Erythroblast (primary cell): ENCODE measurements at places on chromosomes 4 and X.

GRCh38 chr4:93467484-93468155 lies 360.9 kb upstream of the ATOH1 start:
- DNase-seq, result no peak

DNA sequence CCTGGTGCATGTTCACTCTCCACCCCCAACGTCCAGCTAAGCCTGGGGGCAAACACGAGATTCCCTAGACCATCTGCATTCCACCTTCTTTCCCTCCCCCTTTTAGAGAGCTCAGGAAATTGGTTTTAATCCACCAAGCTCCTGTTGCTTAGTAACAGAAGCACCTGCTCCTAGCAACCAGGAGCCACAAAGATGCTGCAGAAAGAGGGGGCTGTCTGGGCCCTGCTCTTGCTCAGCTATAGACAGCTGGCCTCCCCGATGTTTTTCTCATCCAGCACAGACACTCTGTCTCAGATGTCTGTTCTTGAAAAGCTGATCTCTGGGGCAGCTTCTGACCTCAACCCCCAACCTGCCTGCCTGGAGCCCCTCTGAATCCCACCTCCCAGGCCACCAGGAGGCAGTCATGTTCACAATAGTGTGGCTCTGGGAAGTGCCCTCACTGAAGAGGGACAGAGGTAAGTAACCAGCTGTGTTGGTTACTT lies 71.5 kb downstream of the SLC16A2 start:
- DNase-seq, result peak; percentile 0

DNA sequence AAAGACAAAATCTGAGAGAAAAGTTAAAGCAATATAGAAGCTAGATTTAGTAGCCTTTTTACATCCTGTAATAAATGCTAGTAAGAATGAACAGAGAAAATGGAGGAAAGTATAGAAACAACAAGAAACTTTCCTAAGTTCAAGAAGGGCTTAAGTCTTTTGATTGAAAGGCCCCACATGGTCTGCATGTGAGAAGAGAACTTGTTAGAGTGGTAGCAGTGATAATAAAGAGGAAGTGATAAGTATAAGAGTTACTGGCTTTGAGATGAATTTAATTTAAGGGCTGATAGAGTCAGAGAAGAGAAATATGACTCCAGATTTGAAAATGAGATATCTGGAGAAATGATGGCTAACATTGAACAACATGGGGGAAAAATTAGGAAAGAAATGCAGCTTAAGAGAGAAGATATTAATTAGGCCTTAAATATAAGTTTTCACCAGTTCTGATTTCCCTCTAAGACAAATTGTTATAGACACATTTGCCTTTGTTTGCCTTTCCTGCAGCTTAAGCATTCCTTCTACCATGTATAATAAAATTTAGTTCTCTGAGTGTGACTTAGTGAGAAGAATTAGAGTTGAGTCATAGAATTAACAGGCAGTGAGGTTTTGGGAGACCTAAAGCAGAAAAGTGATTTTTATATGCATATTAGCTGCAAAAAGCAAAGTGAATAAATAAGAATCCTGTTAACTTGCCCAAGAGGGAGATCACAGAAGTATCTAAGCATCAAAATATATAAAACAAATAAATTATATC lies 18.4 kb downstream of the ZFX start:
- no peak for DNase-seq

GRCh38 chrX:130793975-130794374 lies 109.0 kb downstream of the ENOX2 start:
- no peak for DNase-seq

- DNase-seq, result peak; percentile 55
These were observed 13.1 kb downstream of the TCEAL7 start for GRCh38 chrX:103343105-103343504.

- no peak for DNase-seq
These were observed 68.5 kb upstream of the PPP2R3B start for GRCh38 chrX:455199-455598.

GRCh38 chrX:6857749-6858148 lies 289.8 kb upstream of the STS start:
- DNase-seq, result no peak

DNA sequence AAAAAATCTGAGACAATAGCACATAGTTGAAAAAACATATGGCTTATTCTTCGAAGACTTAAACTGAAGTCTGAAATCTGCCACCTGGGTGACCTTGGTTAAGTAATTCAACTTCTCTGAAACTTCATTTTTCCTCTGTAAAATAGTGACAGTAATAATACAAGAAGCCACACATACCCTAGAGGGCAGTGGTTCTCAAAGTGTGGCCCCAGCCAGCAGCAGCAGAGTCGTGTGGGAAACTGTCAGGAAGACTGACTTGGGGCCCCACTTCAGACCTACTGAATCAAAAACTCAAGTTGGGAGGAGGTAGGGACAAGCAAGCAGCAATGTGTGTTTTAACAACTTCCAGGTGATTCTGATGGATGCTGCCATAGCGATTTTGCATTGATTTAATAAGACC lies 249.9 kb downstream of the HNRNPD start:
- no peak for DNase-seq

- DNase-seq, result no peak
These were observed 56.7 kb upstream of the RASSF6 start for GRCh38 chr4:73676861-73677323.

- DNase-seq, result no peak
These were observed 1409.9 kb upstream of the PCDH7 start for GRCh38 chr4:29310252-29310651.

DNA sequence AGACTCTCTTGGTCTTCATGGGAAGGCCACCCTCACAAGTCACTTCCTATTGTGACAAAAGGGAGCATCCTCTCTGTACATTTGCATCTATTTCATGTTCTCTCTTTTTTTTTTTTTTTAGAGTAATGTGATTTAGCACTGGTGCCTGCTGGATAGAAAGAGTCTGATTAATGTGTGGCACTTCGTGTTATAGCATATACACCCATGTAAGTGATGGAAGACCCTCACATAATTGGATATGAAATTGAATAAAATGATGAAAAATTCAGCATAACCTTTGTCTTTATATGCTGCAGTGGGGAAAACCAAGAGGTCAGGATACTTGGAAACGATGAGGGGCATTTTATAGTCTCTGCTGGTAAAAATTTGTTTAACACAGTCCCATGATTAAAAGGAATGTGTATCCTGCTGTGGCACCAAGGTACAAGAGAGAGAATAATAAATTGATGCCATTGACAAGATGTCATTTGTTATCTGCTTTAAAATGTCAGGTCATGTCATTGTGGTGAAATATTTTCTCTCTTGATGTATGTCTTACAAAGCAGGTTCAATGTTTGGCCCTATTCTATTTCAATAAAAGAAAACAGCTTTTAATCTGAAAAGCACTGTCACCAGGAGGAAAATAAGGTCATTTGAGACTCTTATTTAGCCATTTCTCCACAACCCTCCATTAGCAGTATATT lies 1115.4 kb downstream of the STPG2 start:
- no peak for DNase-seq

- DNase-seq, result no peak
These were observed 515.4 kb downstream of the ZNF674 start for GRCh38 chrX:46029777-46030176.

GRCh38 chr4:4859325-4859798 lies at the start of gene MSX1:
MSX1 (plus strand) TSS chr4:4859665; CDS start chr4:4859900, 235 bp downstream.
- DNase-seq, result peak; percentile 57

- DNase-seq, result no peak
These were observed 3.3 kb upstream of the EREG start for GRCh38 chr4:74361671-74362070.

DNA sequence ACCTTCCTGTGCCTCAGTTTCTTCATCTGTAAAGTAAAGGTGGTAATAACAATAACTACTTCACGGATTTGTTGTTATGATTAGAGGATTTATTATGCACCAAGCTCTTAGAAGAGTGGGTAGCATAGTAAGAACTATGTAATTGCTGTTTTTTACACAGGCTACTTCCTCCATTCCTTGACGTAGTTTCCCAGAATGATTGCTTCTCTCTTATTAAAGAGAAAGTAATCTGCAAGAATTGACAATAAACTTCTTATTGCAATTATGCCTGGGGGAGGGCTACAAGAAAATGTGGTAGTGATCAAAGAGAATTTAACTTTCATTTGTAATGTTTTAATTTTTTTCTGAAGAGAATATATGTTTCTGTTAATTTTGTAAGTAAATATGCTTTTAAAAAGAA lies 238.7 kb downstream of the GASK1B start:
- DNase-seq, result no peak

GRCh38 chr4:125097729-125098128 lies 217.0 kb upstream of the FAT4 start:
- no peak for DNase-seq

- no peak for DNase-seq
These were observed 115.3 kb downstream of the LDB2 start for GRCh38 chr4:16783119-16783518.

GRCh38 chr4:172986114-172986513 lies 182.5 kb upstream of the GALNT7 start:
- no peak for DNase-seq

DNA sequence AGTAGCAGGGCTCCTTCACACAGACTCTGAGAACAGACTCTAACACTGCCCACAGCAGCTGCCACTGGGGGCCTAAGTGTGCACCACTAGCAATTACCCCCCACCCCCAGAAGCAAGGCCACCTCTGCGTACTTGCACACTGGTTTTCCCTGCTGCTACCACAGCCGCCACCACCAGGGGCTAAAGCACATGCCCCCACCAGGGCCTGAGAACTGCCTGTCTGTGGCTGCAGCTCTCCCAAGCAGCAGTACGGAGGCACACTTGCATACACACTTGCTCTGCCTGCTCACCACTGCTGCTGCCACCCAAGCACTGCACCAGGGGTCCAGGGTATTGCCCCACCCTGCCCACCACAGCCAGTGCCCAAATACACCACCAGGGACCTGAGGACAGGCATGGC lies 59.6 kb downstream of the SCML2 start:
- no peak for DNase-seq

DNA sequence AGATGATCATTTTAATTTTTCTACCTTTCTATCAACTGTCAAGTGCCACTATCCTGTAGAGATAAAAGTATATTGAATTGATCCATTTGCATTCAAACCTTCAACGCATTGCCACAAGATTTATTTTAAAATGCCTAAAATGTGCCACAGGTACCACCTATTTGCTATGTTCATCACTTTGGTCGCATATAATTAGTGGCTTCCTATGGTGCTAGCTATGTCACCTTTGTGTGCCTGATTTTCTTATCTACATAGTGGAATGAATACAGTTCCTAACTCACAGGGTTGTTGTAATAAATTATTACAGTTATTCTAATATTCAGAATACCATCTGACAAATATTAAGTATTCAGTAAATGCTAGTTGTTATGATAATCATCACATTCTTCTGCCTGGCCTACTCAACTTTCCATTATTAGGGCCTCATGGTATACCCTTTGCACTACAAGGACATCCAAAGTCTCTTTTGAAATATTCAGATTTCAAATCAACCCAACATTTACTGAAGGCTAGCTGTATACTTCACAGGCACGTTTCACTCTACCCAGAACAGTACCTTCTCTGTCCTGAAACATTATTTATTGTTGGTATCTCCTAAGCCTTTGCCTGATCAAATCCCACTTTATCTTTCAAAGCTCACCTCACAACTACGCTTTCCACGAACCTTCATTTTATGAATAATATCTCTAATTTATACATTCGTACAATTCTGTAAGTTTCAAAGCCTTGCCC lies 62.4 kb downstream of the ANXA10 start:
- DNase-seq, result no peak

- no peak for DNase-seq
These were observed 52.0 kb upstream of the RGN start for GRCh38 chrX:47026198-47026597.

GRCh38 chr4:114082348-114082747 lies 102.9 kb upstream of the ARSJ start:
- DNase-seq, result no peak

- DNase-seq, result peak; percentile 1
These were observed 351.9 kb upstream of the FTHL17 start for GRCh38 chrX:31423609-31424189.

GRCh38 chr4:37970702-37971101 lies 10.5 kb downstream of the PTTG2 start:
- DNase-seq, result peak; percentile 54

DNA sequence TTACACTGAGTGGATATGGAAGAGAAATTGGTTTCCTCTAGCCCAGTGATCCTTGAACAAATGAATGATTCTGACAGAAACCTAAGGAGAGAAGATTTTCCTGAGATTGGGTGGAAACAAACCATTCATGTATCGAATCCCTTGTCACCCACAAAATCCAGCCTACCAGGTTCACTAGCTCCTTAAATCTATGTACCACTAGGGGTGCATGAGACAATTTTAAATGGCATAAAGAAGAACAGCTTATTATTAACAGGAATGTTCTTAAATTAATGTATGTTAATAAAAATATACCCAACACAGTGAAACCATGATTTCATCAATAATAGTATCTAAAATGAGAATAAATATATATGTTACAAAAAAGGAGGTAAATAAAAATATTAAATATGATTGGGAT lies 118.4 kb upstream of the LNX1 start:
- DNase-seq, result no peak

DNA sequence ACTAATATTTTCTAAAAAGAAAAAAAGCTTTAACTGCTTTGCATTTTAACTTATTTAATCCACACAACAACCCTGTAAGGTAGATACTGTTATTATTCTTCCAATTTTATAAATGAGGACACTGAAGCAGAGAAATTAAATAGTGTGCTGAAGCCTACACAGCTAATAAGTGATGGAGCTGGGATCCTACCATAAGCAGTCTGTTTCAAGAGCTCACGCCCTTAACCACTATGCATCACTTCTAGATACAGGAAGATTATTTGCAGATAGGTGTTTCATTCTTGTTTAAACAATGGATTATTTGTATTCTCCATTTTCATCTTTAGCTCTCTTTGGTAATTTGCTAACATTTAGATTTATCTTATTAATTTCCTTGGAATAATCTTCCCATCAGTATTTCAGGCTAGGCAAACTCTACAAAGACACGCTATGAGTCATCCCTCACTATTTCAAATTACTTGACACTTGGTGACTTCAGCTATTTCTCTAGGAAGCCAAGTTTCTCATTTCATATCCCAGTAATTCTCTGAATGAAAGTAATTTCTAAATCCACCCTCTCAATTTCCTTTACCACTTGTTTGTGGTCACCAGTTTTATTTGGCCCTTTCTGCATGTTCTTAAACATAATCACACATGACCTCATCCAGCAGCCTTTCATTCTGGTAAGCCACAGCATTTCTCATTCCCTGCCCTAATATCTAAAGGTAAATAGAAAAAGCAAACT lies 67.3 kb downstream of the ASB9 start:
- no peak for DNase-seq

DNA sequence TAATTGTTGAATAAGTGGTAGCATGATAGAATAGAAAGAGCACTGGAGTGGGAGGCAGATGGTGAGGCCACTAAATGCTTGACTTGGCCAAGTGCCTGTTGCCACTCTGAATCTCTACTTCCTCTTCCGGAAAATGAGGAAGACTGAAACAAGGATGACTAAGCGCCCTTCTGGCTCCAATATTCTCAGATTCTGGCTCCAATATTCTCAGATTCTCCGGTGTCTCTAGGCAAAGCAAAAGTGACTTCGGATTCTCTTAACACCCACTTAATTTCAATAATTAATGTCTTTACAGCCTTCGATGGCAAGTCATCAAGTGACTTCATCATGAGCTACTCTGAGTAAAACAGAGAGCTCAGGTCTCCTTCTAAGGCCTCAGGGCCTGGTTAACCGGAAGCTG lies 402.2 kb upstream of the FGF13 start:
- no peak for DNase-seq

GRCh38 chr4:147518846-147519767 lies 38.2 kb downstream of the EDNRA start:
- peak; percentile 60 for DNase-seq

- DNase-seq, result no peak
These were observed 84.3 kb upstream of the HPRT1 start for GRCh38 chrX:134375691-134376090.

- no peak for DNase-seq
These were observed 41.5 kb downstream of the F8 start for GRCh38 chrX:154981116-154981411.
